Ecto neural progenitor cell (in vitro differentiated cells): ENCODE measurements at places on chromosomes 2 and 18.

- no peak for DNase-seq
Observed at GRCh38 chr2:144516411-144516980, 3.4 kb downstream of the ZEB2 start.

GRCh38 chr18:31093880-31094279 lies 8.3 kb downstream of the DSC2 start:
- no peak for DNase-seq

GRCh38 chr2:68989035-68989434 lies 14.6 kb downstream of the GKN1 start:
- DNase-seq: no peak

- DNase-seq: peak; percentile 87
Observed at GRCh38 chr2:38603402-38604290, 918 bp upstream of the HNRNPLL start.

DNA sequence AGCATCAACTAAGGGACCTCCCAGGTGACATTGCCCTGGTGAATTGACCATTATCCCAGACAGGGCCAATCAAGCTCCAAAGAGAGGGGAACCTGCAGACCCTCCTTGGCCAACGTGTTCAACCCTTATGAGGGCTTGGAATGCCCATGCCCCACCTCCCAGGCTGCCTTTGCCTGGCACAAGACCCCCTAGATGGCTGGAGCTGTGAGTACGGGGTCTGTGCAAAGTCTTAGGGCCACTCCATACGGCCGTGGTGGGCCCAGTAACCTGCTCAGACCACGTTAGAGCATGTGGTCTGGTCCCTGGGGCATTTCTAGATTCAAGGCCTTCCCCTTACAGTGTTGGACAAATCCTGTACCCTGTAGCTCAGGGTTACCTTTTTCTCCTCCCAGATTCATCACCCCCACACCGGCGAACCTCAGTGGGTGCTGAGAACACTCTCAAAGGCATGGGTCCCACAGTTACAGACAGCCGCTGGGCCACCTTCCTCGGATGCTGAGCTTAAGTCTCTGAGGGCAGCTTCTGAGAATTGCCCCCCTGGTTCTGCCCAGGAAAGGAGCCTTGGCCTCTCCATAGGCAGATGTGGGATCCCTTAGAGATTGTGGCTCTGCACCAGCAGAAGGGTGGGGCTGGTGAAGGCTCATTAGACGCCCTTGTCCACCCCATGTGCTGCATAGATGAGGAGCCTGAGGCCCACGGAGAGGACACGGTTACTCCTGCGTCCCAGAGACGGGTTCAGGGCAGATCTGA lies 18.3 kb upstream of the KCNK3 start:
- DNase-seq: peak; percentile 41

DNA sequence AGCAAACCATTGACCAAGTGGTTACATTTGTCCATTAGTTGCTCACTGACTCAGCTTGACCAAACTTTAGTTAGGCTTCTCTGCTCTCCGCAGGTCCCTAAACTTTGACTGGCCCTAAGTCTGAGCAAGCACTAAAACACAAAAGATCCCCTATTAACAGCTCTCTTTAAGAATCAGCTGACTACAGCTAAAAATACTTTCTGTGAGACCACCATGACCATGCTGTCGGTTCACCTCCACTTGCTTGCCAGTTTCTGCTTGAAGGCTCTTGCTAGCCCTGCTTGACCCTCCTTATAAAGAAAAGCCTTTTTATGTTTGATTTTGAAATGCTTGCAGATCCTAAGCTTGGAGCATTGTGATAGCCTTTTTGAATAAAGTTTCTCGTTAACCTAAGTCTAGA lies 40.4 kb upstream of the RIT2 start:
- DNase-seq: no peak

DNA sequence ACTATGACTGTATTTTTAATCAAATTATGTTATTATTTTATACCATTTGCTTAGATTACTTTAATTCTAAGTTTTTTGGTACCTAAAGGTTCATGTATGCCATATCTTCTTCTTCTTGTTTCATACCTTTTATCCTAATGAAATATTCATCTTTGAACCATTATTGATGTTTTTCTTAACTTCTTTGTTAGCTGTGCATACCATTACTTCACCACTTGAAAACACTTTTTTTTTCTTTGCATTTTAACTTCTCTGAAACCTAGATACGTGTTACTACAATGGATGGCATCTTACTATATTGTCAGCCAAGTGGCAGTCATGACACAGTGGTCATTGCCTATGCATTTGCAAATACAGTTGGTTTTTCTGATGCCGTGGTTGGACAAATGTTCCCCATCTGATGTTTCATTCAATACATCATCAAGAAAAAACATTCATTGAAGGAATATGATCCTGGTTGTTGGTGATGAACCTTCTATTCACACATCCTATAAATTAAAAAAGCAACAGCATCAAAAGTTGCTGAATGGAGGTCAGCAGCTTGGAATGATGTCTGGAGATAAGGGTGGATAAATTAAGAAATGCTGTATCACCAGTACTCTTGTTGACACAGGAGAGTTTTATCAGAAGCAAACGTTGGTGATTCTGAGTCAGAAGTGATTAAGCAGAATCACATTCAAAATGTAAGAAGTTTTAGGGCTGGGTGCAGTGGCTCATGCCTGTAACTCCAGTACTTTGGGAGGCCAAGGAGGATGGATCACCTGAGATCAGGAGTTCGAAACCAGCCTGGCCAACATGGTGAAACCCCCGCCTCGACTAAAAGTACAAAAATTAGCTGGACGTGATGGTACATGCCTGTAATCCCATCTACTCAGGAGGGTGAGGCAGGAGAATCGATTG lies 7.4 kb downstream of the IL36A start:
- DNase-seq: no peak

DNA sequence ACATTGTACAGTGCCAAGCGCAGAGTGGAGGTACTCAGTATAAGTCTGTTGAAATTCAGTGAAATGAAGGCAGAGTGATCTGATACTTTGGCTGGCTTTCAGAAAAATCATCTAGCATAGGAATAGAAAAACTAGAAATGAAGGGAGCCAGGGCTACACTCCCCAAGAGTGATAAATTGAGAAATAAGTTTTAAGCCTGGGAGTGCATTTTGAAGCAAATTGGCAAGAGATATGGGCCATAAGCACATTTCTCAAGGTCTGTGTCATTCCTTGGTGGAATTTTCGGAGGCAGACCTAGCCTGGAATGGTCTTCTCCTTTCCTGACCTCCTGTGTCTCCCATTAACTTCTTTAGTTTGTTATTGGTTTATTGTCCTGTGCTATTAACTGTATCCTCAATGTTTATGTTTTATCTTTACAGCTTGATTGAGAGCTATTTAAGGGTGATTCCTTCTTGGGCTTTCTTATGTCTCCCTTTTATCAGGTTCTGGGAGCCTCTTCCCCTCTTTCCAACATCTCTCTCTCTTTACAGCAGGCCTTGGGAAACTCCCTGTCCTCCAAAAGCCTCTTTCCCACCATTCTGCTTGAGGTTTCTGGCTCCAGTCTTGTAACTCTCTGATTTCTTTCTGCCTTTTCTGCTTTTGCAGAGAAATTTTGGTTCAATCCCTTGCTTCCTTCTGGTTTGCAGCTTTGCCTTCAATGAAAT lies 649.5 kb downstream of the SLC4A3 start:
- DNase-seq: no peak

DNA sequence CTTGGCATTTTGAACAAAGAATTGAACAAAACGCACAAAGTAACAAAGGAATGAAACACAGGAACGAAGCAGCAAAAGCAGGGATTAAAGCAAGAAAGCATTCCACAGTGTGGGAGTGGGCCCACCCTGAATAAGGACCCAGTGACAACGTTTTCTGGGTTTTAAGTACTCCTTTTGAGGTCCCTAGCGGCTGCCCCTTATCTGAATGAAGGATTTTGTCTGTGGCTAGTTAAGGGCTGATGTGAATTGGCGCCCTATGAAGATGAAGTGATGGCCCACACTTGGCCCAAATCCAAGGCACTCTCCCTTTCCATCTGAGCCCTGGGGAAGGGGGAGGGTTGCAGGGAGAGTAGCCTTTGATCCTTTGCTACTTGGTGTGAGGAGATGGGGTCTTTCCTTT lies 7.8 kb upstream of the CCDC141 start:
- DNase-seq: no peak

DNA sequence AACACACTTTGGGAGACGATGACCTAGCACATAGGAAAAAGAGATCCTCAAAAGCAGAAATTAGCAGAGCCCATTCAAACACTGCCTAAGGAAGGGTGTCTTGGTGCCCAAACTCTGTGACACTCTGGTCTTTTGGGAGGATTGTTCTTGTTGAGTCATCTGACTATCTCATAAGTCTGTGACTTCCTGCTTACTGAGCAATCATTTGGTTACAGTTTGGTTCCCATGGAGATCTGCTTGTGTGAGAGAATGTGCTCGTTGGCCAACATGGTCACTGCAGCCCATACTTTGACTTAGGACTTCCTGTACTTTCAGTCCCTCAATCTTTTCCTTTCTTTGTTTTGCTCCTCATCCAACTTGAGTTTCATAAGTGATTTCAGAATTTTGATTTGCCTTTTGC lies 602.9 kb downstream of the NYAP2 start:
- DNase-seq: no peak

DNA sequence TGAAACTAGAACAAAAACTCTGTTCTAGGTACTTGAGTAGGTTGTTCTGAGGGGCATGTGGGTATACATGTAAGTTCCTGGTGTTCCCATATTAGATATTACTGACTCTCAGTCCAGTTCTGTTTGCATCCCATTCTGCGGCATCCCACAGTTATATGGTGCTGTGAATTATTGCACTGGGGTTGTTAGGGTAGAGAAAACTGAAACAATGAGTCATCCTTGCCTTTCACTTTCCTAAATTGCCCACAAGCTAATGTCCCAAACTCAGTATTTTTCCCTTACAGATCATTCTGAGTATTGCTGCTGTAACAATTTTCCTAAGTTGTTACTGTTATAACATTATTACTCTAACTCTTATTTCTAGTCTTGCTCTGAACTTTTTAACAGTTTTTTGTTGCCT lies 3.0 kb downstream of the WDR75 start:
- no peak for DNase-seq

DNA sequence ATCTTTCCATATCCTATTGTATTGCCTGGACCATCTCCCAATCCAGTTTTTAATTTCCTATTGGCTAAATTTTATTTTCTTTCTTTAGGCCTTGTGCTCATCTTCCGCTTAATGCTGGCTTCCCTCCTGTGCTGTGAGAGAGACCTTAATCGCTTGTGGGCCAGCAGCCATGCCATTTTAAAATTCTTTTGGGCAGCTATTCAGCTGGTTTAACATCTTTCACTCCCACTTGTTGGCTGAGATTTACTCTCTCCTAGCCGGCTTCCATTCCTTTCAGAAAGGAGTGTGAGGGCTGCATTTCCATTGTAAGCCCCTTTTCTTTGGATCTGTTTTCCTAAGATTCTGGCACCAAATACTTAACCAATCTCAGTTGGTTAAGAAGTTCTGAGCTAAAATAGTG lies 140.9 kb upstream of the RASGRP3 start:
- DNase-seq: no peak

- no peak for DNase-seq
Observed at GRCh38 chr2:200453853-200454534, 55.9 kb downstream of the KCTD18 start.

- no peak for DNase-seq
Observed at GRCh38 chr2:152386266-152386665, 51.3 kb downstream of the FMNL2 start.

DNA sequence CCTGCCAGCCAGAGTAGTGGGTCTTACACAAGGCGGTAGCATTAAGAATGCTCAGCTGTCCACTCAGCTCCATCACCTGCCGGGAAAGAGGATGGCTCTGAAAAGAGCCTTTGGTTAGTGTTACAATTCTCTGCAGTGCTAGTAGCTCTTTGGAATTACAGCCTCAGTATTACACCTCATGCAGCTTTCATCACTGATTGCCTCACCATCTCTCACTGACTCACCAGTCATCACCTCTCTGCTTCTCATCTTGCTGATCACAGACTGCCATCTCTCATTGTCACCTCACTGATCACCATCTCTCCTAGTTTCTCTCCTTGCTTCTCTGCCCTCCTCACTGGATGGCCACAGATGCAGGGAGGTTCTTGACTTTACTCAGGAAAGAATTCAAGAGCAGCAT lies 573.5 kb upstream of the SETBP1 start:
- no peak for DNase-seq

DNA sequence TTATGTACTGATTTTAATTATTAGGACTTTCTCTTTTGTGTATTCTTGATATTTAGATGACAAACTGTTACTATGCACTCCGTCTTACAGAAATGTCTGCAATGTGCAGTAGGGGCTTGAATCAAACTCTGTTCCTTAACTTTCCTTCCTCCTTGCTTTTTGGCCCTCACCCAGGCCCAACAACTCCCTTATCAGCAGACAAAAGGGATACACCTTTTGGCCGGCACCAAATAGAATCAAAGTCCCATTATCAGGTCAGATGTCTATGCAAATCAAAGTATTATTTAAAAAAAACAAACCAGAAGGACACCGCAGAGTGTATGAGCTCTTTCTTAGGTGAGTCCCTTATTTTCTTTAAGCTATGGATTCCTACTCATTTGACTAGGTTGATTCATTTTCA lies 116.3 kb upstream of the SERPINE2 start:
- no peak for DNase-seq

DNA sequence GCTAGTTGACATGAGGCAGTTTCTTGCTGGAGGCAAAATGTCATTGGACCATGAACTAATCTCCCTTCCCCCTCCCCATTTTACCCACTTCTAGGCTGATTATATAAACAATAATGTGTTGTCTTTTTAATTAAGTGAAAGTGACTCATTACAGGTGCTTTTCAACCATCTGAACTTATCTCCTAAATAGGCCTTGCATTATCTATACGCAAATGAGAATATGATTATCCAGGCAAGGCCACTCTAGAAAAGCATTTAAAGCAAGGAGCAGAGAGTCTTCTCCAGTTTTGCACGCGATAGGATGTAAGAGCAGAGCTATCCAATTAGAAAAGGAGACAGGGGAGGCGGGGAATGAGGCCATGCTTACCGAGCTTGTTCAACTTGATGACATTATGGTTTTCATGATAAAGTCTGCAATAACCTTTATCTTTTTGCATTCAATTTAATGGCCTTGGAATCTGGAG lies 286.1 kb upstream of the SIX3 start:
- DNase-seq: no peak

GRCh38 chr2:212489719-212490346 lies 48.8 kb downstream of the ERBB4 start:
- DNase-seq: no peak

DNA sequence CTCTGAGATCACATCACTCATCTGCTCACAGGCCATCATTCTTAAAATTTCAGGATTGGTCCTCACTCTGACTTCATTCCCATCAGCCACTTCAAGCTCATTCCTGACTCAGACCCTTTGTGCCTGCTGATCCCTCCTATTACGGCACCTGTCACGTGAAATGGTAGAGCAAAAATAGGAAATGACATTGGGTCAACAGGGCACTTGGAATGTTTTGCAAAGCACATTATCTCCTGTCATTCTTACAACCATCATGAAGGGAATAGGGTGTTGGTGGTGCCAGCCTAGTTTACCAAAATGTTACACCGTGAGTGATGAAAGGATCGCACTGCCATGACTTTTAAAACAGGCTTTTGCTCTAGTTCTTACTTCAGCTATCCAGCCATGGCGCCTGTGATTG lies 61.1 kb downstream of the EIF5B start:
- DNase-seq: no peak
